Endothelial cell of umbilical vein (primary cell): ENCODE measurements at places on chromosomes 11 and 22.

GRCh38 chr22:27206374-27207133 is 549.2 kb downstream of the MIAT start:
- no peak for DNase-seq

DNA sequence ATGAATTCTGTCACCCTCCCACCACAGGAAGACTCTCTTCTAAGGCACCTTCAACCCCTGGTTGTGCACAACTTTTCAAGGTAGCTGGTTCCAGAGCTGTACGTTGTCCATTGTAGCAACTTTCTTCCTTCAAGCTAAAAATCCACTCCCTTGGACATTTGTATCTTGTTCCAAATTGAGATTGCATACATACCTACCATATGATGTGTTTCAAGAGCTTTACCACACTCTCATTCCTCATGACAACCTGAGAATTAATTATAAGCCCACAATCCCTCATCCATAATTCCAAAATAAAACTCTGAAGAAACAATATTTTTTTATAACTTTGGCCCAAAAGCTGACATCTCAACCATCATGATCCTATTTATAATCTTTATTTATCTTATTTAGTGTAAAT is 3.0 kb downstream of the OR52W1 start:
- no peak for DNase-seq

DNA sequence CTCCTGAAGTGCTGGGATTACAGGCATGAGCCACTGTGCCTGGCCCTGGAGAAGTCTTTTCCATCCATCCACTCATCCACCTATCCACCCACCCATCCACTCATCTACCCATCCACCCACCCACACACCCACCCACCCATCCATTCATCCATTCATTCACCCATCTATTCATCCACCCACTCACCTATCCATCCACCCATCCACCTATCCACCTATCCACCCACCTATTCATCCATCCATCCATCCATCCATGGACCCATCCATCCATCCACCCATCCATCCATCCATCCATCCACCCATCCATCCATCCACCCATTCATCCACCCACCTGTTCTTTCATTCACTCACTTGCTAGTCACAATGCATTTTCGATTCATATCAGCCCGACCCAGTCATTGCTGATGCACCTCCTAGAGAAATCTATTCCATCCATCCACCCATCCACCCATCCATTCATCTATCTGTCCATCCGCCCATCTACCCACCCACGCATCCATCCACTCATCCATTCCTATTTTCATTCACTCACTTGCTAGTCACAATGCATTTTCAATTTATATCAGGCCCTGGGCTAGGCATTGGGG is 17.7 kb upstream of the SUN2 start:
- no peak for DNase-seq

DNA sequence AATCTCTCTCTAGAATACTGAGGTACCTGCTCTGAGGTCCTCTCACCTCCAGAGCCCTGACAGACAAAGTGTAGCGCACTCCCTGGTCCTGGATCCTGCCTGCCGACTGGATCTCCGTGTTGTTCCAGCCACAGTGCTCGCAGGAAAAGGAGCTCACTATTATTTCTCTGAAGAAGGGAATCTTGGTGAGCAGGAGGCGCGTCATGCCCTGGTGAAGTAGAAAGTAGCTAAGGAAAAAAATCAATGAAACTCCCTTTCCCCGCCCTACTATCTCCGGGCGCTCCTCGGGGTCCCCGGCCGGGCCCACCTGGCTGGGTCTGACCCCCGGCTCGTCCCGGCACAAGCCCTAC is 412 bp downstream of the ZPR1 start:
- no peak for DNase-seq

DNA sequence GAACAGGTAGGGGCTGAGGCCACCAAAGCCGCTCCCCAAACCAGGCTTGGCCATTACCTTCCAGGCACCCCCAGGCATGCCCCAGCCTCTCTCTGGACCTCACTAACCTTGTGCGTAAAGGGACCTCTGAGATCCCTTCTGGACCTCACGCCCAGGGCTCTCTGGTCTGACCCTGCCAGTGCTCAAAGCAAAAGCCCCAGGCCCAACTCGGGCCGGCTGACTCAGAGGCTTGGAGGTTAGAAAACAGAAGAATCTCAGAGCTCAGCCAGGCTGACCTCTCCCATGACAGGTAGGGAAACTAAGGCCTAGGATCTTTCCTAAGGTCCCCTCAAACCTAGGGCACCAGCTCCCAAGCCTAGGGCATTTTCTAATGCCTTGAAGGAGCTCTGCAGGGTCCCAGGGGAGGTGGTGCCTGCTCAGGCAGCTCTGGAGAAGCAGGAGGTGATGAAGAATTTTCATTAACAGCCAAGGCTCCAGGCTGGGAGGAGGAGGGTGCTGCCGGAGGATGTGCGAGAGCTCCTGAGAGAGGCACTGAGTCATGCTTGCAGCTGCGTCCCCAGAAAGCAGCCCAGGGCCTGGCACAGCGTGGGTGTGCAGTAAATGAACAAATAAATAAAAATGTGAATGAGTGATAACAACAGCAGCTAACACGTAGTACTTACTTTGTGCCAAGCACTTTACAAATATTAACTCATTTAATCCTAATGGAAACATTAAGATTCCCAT is 25.6 kb downstream of the ARRB1 start:
- peak; percentile 98 for DNase-seq

GRCh38 chr11:19574916-19575315 is 137.7 kb upstream of the NAV2 start:
- no peak for DNase-seq

DNA sequence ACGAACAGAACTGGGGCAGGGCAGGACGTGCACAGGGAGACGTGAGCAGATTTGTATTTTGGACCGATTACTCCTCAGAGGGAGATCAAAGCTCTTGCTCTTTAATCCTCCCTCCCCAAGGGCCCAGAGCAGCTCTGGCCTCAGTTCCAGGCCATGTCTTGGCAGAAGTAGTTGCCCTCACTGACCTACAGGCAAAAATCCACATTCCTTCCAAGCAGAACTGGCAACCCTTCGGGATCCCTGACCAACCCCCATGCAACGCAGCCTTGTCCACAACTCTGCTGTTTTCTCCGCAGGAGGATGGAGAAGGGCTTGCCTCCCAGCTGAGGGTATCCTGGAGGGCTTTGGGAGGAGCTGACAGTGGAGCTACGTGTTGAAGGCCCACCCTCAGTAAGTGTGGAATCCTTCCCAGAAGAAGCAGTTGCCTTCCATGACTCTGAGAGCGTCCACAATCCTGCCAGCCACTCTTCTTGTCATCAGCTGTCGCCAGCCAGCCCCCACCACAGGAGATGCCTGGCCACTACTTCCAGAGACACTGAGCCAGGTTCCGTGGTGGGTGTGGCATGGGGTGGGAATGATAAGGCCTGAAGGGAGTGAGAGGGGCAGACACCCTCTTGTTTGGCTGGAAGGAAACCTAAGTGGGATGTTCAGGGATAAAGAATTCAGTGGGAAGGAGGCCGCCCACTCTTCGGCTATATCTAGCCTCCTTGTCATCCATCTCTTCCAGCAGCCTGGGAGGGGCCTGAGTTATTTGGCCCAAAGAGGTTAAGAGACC is 68.1 kb downstream of the PDE2A start:
- DNase-seq, result no peak

GRCh38 chr11:93842461-93842860 is 8.0 kb downstream of the VSTM5 start:
- DNase-seq, result peak; percentile 9

GRCh38 chr11:19988598-19988997 is 171.7 kb downstream of the DBX1 start:
- no peak for DNase-seq

- no peak for DNase-seq
Observed at GRCh38 chr11:15223318-15223717, 108.6 kb downstream of the INSC start.

GRCh38 chr11:1408346-1408745 is 18.6 kb downstream of the BRSK2 start:
- no peak for DNase-seq

GRCh38 chr11:104918113-104918824 is 20.0 kb upstream of the CASP12 start:
- peak; percentile 98 for DNase-seq

- no peak for DNase-seq
Observed at GRCh38 chr22:37906364-37907008, 389 bp downstream of the MICALL1 start.

GRCh38 chr22:45006111-45006963 is 3.5 kb downstream of the PHF21B start:
- no peak for DNase-seq

- no peak for DNase-seq
Observed at GRCh38 chr11:70883323-70883940, 368.9 kb downstream of the SHANK2 start.

GRCh38 chr22:30742291-30743256 is 47.9 kb downstream of the OSBP2 start:
- no peak for DNase-seq

GRCh38 chr22:24507716-24508115 is 12.6 kb downstream of the UPB1 start:
- no peak for DNase-seq

GRCh38 chr11:63375434-63375833 is 5.8 kb downstream of the SLC22A9 start:
- DNase-seq, result no peak

GRCh38 chr22:49553076-49553475 is 274.6 kb downstream of the BRD1 start:
- DNase-seq, result no peak

GRCh38 chr11:98979205-98979604 is 41.5 kb upstream of the CNTN5 start:
- DNase-seq, result no peak

DNA sequence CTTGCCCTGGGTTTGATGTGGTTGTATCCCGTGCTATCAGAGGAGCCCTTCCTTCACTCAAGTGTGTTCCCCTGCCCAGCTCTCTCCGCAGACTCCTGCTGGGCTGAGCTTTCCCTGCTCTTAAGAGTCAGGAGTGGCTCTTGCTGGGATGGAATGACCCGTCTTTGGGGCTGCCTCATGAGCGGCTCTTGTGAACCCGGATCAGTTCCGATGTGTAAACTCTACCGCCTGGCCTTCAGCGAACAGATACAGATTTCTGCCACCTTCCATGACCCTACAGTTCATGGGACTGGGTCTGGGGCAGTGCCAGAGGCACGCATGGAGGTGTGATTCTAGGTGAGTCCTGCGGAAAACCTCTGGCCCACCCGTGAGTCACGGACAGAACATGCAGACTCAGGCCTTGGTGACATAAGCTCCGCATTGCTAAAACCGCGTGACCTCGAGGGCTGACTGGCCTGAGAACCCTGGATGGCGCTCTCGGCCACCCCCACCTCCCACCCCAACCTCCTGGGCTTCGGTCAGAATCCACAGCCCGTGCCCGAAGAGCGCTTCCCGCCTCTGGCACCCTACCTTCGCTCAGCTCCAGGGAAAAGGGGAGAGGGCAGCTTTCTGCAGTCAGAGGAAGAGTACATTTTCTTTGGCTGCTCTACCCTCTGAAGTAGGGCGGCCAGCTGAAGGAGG is 1.3 kb upstream of the ZBTB16 start:
- no peak for DNase-seq

DNA sequence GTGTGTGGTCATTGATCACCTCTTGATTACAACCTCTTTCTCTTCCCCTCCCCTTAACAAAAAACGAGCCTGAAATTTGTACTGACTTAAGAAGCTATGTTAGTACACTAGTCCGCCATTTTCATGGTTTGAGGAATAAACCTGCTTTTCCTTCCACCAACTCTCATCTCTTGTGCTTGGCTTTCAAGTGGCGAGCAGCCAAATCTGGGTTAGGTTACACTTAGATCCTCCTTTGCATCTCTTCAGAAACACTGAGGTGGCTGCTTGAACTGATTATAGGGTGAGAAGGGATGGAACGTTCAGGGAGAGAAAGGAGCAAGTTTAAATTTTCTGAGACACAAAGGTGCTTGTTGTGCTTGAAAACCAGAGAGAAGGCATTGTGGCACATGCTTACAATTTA is 2171.4 kb downstream of the LRRC4C start:
- no peak for DNase-seq

DNA sequence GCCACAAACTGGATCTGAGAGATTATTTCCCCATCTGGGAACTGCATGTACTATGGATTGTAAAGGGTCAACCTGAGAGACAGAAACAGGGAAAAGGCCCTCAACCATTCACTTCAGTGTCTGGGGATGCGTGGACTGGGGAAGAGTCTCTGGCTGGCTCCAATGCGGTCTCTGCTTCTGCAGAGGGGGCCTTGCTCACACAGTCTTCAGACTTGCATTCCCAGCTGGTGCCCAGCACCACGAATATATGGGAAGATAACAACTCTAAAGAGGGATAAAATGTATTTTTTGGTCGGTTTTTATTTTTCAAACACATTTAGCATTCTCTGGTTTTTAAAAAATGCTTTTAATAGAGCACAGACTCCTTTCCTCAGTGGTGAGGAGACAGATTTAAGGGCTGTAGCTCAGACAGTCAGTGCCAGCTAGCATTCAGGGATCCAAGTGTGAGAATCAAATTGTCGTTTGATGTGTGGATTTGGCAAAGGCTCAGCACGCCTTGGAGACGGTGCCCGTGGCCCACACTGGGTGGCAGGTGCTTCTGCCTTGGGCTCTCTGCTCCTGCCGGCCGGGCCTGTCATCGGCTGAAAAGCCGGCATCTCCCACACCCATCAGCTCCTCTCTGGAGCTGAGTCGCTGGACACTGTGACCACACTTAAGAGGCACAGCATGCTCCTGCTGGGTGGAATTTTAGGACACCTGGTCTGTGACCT is 8.0 kb upstream of the EFCAB6 start:
- DNase-seq, result no peak

DNA sequence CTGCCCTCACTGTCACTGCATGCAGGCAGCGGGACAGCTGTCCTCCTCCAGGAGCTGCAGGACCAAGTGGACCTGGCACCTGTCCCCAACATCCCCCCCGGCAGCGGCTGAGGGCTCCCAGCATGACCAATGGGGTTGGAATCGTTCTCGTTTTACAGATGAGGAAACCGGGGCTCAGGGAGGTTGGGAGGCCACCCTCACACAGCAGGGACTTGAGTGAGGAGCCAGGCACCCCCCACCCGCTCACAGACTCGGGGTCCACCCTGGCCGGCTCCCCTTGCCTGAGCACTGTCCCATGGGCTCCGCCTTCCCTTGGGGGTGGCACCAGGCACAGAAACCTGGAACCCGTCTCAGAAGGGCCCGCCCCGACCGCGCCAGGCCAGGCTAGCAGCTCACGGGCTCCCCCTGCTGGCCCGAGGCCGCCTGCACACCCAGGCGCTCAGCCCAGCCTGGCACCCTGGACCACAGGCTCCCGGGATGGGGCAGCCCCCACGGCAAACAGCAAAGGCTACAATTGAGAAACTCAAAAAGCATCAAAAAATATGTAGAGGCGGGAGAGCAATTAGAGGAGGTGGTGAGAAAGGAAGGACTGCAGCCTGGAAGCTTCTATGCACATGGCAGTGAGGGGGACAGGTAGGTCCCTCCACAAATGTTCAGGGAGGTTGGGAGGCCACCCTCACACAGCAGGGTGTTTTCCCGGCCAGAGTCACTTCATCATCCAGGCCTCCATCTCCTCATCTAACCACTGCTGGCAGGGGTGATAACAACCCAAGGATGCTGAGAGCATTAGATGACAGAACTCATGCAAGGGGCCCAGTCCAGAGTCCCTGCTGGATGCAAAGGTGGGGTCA is 12.8 kb downstream of the MACROD1 start:
- DNase-seq, result peak; percentile 42
